ENCODE measurements at places on chromosomes 11 and 22.

- no peak for DNase-seq
Observed at GRCh38 chr11:126834573-126834972, 166.0 kb downstream of the KIRREL3 start.

GRCh38 chr11:11786771-11787170 is 55.0 kb upstream of the USP47 start:
- no peak for DNase-seq

- no peak for DNase-seq
Observed at GRCh38 chr22:39246690-39247332, 2.0 kb upstream of the PDGFB start.

DNA sequence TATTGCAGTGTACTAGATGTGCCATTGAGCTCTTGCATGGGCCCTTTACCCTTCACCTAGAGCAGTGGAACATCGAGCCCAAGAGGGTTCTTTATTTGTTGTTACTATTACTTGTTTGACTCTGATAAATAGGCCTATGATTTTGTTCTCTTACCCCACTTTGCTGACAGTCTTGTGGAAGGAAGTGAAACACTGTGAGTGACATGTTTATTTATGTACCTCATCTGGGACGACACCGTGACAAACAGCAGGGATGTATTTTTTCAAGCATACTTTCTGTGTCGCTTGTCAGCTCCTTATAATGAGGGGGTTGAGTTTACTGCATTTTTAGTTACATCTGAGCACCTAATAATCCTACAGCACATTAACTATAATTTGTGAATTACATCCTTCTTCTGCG is 1010.3 kb upstream of the TENM4 start:
- no peak for DNase-seq

GRCh38 chr22:27801616-27802345 is at the start of gene MN1:
TSS of gene MN1 (minus strand) at chr22:27801756. CDS start at chr22:27800543, 1,213 bp downstream.
- DNase-seq, result no peak

DNA sequence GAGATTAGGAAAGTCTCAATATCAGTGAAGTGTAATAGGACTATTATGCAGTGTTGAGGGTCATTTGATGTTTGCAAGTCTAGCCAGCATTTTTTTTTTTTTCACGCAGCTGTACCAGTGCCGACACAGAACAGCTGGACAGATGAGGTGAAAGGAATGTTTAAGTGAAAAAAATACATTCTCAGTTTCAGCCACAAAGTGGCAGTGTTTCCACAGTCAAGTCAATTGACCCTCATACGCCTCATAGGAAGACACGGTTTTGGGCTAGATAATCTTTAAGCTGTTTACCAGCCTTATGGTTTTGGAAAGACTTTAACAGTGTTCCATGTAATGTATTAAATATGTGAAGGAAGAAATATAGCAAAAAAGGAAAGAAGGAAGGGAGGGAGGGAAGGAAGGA is 349.9 kb upstream of the ANO3 start:
- DNase-seq, result no peak

DNA sequence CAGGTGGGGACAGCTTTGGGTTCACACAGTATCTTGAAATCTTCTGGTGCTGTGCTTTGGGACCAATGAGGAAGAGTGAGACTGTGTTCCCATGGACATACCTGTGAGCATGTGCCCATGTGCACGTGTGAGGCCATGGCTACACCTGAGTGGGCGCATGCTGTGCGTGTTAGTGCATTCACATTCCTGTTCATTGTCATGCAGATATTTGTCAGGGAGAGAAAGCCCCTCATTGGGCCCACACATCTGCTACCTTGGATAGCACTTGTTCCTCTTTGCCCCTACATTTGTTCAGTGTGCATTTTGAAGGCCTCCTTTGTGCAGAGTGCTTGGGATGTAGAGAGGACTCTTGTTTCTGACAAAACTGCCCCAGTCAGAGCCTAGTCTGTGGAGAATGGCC is 154.3 kb upstream of the E2F8 start:
- DNase-seq, result no peak

DNA sequence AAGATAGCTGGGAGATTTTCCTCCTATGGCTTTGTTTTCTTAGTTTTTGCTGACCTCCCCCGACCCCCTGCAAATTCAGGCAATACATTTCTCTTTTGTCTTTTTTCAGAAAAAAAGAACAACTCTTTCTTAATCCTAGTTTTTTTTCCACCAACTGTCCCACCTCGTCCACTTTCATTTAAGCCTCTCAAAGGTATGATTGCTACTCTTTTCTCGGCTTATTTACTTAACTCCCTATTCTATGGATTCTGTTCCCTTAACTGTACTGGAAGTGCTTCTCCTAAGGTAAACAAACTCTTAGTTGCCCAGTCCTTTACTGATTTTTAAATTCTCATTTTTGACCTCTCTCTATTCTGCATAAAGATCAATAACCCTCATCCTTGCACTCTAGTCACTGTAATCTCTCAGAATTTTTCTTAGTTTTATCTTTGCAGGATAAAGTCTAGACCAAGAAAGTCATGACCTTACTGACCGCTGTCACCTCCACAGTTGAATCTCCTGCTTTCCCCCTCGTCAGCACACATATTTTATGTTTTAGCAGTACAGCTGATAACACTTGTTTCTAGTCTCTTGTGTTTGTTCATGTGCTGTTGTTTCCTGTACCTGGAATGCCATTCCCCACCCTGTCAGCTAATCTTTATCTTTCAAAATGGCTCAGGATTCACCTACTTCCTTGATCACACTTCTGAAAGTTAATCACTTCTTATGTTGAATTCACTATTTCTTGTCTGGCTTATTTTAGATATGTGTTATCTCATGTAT is 14.9 kb downstream of the TBCEL start:
- DNase-seq, result no peak

DNA sequence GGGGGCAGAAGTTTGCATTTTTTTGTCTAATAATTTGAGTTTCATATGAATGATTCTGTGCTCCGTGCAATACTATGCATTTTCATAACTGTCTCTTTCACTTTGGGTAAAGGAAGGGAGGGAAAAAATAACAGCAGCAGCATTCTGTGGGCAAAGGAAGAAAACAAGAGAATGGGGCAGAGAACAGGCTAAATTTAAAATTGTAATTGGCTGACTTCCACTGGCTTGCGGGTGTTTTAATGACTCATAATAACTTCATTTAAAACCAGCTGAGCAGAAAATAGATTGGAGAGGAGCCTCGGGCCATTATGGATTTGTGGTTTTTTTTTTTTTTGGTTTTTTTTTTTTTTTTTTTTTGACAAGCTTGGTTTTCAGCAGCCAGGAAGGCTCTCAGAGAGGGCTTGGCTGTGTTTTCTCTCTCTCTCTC is 107.4 kb downstream of the ZBTB16 start:
- peak; percentile 92 for DNase-seq

DNA sequence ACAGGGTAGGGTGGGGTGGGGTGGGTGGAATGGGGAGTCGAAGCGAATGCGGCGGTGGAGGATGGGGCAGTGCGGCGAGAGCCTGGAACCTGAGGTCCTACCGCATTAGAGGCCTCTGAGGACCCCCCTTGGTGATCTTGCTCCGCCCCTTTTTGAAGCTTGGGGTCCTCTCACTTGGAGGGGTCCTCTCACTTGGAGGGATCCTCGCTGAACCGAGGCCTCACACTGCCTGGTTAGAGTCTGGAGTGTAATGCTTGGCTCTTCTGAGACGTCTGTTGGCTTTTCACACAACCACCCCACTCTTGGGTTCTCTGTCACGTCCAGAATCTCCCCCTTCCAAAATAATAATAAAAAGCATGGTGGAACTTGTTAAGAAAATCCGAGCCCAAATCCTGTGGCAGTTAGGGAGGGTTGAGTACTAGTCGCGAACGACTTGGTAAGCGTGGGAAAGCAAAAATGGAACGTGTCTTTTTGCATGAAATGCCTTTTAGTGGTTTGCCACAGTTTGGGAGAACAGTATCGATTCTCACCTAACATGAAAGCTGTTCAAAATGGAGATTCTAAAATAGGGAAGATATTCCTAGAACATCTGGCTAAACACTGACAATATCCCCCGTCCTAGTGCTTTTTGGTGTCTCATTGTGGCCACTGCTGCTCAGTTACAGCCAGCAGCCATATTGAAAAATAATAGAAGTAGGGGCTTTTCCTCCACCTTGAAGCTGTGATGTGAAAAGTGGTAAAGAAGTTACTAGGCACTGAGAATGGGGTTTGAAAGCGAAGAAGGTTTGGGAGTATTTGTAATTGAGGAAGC is 822 bp downstream of the RBX1 start:
- DNase-seq, result no peak

GRCh38 chr11:64859542-64860414 is 15.3 kb upstream of the CDC42BPG start:
- no peak for DNase-seq

GRCh38 chr22:37343348-37343747 is 61.0 kb downstream of the CYTH4 start:
- DNase-seq, result no peak

DNA sequence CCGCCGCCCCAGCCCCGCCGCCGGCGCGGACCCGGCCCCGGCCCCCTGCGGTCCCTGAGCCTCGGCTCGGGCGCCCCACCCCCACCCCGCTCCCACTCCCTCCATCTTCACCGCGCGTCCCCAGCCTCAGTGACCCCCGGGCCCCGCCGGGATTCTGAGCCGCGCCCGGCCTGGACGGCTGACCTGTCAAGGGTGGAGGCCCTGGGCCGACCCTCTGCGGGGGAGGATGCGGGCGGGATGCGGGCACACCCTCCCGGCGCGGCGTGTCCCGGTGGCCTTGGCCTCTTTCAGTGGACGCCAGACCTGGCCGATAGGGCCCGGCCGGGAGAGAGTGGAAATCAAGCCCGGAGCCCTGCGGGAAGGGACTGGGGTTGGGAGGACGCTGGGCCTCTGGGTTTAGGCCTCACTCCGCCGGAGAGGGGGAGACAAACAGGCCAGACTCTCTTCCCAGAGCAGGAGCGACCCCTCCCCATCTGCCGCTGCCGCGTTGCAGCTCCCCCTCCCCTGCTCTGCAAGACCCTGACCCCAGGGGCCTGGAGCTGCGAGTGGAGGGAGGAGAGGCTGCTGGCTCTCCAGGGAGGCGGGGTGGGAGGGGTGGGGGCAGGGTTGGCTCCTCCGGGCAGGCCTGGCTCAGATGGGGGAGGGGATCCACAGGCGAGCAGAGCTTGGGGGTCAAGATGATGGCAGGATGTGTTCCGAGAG is 525 bp downstream of the MAPK8IP2 start:
- DNase-seq, result no peak

- DNase-seq, result no peak
Observed at GRCh38 chr22:27874764-27875163, 44.3 kb downstream of the PITPNB start.

- no peak for DNase-seq
Observed at GRCh38 chr22:21013657-21014201, 1.2 kb upstream of the P2RX6 start.

GRCh38 chr11:113447621-113448315 is 27.4 kb downstream of the DRD2 start:
- DNase-seq, result no peak

DNA sequence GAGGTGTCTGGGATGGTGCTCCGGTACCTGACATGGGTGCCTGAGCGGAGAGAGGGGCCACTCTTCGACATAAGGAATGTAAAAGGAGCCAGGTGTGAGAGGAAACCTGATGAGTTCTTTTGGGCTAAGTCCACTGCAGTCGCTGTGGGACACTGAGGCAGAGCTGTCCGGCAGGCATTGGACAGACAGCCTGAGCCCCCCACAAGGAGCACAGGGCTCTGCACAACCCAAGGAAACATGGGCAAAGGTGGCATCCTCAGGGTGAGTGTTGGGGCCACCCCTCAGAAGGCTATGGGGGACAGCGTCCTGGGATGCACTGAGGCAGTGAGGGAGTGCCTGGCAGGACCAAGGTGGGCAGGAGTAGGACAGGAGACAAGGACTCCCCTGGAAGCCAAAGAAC is 57.7 kb upstream of the EMID1 start:
- no peak for DNase-seq

DNA sequence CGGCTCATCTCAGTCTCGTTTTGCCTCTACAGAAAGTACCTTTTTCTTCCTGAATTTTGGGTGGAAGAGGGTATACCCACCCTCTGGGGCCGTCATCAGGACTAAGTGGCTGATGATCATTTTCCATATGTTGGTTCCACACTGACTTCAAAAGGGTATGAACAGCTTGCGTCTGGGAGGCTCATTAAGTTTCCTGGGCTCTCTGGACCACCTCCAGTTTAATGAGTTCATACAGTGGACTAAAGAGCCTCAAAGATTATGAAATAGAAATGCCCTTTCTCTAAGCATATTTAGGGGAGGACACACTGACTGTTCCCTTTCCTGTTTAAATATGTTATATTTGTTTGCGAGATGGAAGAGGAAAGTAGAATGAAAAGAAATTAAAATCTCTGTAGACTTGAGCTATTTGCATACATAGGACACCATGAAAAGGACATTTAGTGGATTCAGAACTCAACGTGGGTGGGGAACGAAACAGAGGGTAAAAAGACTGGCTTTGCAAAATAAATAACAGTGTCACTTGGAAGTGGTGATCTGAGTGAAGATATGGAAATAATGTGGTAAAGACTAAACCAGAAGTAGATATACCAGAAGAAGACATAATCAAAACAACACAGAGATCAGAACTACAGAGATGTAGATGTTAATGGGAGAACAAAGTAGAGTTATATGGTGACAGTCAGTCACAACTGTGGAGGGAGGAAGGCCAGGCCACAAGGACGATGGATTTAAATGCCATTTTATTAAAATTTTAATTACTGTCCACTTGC is 18.7 kb downstream of the LDLRAD3 start:
- no peak for DNase-seq

GRCh38 chr11:24497831-24498230 is 978 bp downstream of the LUZP2 start:
- no peak for DNase-seq
